ENCODE measurements at places on chromosomes 2 and 18. TPM values are rescaled to one million over a fixed set of nuclear protein-coding genes. Genes with fewer than 3 reads are reported as not detected.

- H3K36me3 ChIP-seq: no peaks in the 10 kb centered on the region
- no peak overlapping the region for H3K4me3 ChIP-seq
- no peaks in the 10 kb centered on the region for H3K4me1 ChIP-seq
Measured at GRCh38 chr2:70340761-70341476, 39.1 kb upstream of the FAM136A start.

GRCh38 chr2:134289225-134289624, 35.4 kb downstream of the MGAT5 start:
- peaks cover 44% of the 10 kb centered on the region for H3K4me1 ChIP-seq
- H3K4me3 ChIP-seq: no peak overlapping the region
- no peak for DNase-seq
- H3K27ac ChIP-seq: no peak overlapping the region
- no peaks in the 10 kb centered on the region for H3K36me3 ChIP-seq
- H3K27me3 ChIP-seq: no peaks in the 10 kb centered on the region

DNA sequence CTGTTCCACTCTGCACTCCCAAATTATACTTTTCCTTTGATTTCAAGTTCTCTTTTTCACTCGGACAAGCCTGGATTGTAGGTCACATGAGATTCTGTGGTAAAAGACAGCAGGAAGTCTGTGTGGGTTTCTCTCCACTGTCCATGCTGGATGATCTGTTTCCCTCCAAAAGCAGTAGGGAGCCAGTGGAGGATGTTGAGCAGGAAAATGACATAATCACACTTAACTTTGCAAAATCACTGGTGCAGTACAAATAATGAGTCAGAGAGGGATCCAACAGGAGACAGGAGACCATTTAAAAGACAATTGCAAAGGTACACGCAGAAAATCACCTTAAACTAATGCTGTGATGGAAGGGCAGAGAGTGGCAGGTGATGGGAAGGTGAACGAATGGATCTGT, 301.3 kb downstream of the ZNF407 start:
- no peak for DNase-seq
- H3K36me3 ChIP-seq: no peaks in the 10 kb centered on the region
- H3K4me1 ChIP-seq: no peaks in the 10 kb centered on the region
- H3K27ac ChIP-seq: no peak overlapping the region

DNA sequence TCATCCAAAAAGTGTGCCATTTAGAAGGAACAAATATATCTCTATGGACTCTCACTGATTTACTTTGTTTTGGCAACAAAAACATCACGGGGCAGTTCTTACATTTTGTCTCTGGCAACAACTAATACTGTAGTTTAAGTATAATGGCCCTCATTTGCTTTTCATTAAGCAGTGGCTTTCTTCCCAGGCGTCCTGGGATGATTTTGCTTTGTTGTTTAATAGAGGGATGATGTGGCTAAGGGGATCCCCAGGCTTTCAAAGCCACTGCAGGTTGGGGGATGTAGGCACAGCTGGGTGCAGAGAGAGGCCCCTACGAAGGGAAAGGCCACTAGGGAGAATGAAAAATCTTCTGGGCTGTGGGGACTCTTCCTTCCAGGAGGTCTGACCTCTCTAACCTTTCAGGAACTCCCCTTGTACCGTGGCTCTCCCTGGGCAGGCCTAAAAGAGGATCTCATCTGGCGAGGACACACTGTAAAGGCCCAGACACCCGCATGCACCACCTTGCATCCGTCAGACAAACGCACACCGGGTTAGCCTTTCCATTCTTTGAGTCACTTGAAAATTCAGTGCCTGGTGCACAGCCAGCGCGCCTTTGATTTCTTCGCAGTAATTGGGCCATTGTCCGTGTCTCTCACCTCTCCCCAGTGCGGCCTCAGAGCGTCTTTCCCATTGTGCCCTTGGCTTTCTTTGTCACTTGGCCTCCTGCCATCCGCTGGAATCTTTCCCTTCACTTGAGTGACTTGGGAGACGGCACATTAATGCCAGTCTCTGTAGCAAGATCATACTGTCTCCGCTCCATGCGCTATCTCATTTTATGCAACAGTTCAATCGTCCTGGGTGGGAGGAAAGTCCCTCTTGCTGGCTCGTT, 40.3 kb upstream of the AFF3 start:
- peak overlapping the region; percentile 8 for H3K27ac ChIP-seq
- H3K4me3 ChIP-seq: no peak overlapping the region
- H3K27me3 ChIP-seq: no peaks in the 10 kb centered on the region

DNA sequence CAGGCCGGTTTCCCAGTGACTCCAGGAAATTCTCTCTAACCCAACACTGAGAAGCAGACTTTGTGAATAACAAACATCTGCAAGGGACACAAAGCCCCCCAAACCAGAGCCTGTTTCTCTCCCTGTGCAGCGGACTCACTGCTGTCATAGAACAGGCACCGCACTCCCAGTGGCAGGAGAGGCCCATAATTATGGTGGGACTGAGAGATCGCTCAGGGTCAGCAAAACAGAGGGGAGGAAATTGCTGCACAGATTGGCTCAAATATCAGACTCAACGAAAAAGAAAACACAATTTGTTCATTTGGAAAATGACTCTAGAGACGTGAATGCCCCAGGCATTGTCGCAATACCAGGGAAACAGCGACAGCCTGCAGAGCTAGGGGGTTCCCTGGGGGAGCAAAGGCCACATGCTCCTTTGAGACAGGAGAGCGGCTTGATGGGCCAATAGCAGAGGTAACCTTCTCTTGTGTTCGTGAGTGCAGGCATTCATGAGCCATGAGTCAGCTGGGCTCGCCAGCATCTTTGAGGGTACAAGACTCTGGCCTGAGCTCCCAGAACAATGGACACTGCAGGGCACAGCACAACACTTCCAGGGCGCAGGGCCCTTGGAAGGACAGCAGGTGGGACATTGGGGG, 143.3 kb upstream of the KLHL29 start:
- no peak overlapping the region for H3K4me3 ChIP-seq
- no peak overlapping the region for H3K27ac ChIP-seq
- peaks cover 6% of the 10 kb centered on the region for H3K4me1 ChIP-seq
- no peaks in the 10 kb centered on the region for H3K27me3 ChIP-seq
- H3K36me3 ChIP-seq: no peaks in the 10 kb centered on the region

The SLC19A3 gene
- total RNA-seq: 3.5 TPM

GRCh38 chr2:58708565-58708964, 467.4 kb upstream of the FANCL start:
- no peaks in the 10 kb centered on the region for H3K27me3 ChIP-seq
- H3K27ac ChIP-seq: no peak overlapping the region
- no peaks in the 10 kb centered on the region for H3K36me3 ChIP-seq
- H3K4me1 ChIP-seq: no peaks in the 10 kb centered on the region
- DNase-seq: no peak

GRCh38 chr18:28650860-28651259, 473.9 kb upstream of the CDH2 start:
- no peak for DNase-seq
- no peaks in the 10 kb centered on the region for H3K36me3 ChIP-seq
- H3K27ac ChIP-seq: no peak overlapping the region
- no peak overlapping the region for H3K4me3 ChIP-seq

DNA sequence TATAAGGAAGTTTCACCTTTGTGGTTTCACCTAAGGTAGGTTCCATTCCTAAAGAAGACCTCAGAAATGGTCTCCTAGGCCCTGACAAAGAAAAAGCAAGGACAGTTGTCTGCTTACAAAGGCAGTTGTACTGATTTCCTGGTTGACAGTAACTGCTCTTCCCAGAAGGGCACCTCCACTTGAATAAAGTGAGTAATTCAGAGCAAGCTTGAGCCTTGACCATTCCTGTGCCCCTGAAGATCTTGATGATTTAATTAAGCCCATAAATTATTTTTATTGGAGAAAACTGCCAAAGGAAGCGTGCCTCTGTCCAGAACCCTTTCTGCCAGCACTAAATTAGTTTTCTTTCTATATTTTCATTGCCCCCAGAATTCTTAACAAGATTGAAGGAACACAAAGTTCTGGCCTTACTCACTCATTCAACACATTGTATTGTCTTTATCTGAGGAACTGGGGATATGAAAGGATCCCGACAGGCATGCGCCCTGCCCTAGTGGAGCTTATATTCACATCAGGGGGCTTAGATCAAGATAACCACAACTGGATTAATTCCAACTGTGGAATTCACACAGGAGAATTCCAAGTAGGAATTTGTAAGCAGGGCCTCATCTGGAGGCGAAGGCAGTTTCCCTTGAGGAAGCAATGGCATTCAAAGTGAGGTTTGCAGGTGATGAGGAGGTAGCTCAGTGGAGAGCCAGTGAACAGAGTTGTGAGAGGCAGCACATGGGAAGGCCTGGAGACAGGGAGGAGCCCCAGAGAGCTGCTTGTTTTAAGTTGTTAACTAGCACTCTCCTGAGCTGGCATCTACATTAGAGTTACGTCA, 21.2 kb downstream of the PTRHD1 start:
- no peak overlapping the region for H3K4me3 ChIP-seq
- H3K27me3 ChIP-seq: no peaks in the 10 kb centered on the region
- DNase-seq: no peak
- no peaks in the 10 kb centered on the region for H3K36me3 ChIP-seq
- no peaks in the 10 kb centered on the region for H3K4me1 ChIP-seq

DNA sequence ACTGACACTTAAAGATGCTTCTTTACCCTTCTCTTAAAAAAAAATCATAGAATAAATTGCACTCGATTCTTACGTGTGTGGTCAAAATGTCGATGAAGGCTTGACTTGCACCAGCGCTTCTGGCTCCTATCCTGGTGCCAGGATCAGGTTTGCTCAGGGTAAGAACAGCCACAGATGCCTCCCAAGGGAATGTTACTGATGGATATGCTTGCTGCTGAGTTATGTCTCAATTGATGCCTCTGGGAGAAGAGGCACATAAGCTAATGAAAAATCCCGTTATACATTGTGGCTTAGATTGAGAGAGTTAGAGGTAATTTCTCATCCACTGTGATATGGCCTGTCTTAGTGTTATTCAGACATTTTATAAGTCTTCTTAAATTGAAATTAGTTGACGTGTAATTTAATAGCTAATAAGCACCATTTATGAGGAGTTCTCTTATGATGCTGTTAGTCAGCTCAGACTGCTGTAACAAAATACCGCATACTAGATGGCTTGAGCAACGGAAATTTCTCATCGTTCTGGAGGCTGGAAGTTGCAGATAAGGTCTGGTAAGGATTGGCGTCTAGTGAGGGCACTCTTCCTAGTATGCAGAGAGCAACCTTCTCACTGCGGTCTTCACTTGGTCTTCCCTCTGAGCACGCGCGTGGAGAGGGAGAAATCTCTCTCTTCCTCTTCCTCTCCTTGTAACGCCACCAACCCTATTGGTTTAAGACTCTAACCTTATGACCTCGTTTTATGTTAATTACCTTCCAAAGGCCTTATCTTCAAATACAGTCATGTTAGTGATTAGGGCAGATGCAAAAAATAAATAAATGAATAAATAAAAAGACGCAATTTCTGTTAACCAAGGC, 116.6 kb upstream of the NOSTRIN start:
- peaks cover 8% of the 10 kb centered on the region for H3K4me1 ChIP-seq
- no peaks in the 10 kb centered on the region for H3K36me3 ChIP-seq
- H3K4me3 ChIP-seq: no peak overlapping the region

GRCh38 chr2:168694173-168694572, 108.3 kb upstream of the NOSTRIN start:
- no peaks in the 10 kb centered on the region for H3K4me1 ChIP-seq
- no peak for DNase-seq
- H3K4me3 ChIP-seq: no peak overlapping the region
- no peak overlapping the region for H3K27ac ChIP-seq
- H3K27me3 ChIP-seq: no peaks in the 10 kb centered on the region
- H3K36me3 ChIP-seq: no peaks in the 10 kb centered on the region

Data from right atrium auricular region (tissue), 2 donors.